ENCODE measurements at places on chromosomes 4 and X.

DNA sequence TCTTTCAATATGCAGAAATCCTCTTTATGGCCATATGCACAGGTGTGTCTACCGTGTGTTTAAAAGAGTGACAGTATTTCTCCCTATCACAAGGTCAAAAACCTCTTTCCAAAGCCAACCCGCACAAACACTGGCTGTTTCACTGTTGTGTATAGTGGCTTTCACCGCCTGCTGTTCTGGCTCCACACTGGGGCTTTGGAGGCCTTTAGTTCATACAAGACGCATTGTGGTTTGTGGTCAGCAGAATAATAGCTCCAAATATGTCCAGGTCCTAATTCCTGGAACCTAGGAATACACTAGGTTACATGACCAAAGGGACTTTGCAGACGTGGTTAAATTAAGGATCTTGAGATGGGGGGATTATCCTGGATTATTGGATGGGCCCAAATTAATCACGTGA, 40.7 kb upstream of the FAM9A start:
- no peak for DNase-seq

DNA sequence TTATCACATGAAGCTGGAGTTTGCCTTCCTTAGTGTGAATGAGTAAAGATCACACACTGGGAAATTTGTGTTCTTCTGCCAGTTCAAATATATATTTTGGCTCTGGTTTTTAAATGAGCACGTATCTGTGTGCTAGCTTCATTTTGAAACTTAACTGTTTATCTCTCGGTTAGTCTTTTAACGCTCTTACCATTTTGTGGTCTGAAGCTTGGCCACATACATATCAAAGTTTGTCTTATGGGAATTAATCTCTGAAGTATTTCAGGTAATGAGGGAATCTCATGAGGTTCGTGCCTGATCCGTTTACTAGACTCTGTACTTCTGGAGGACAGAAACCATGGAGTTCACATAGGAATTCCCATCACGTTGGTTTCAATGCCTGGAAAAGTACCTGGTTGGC, 13.8 kb downstream of the ATP10D start:
- no peak for DNase-seq

- DNase-seq: no peak
Observed at GRCh38 chr4:161816958-161817357, 346.8 kb downstream of the FSTL5 start.

- no peak for DNase-seq
Observed at GRCh38 chr4:149555146-149555545, 260.5 kb downstream of the IQCM start.

GRCh38 chr4:38366997-38367396, 297.0 kb upstream of the KLF3 start:
- DNase-seq: no peak

GRCh38 chrX:12249997-12250396, 111.7 kb downstream of the FRMPD4 start:
- DNase-seq: no peak

DNA sequence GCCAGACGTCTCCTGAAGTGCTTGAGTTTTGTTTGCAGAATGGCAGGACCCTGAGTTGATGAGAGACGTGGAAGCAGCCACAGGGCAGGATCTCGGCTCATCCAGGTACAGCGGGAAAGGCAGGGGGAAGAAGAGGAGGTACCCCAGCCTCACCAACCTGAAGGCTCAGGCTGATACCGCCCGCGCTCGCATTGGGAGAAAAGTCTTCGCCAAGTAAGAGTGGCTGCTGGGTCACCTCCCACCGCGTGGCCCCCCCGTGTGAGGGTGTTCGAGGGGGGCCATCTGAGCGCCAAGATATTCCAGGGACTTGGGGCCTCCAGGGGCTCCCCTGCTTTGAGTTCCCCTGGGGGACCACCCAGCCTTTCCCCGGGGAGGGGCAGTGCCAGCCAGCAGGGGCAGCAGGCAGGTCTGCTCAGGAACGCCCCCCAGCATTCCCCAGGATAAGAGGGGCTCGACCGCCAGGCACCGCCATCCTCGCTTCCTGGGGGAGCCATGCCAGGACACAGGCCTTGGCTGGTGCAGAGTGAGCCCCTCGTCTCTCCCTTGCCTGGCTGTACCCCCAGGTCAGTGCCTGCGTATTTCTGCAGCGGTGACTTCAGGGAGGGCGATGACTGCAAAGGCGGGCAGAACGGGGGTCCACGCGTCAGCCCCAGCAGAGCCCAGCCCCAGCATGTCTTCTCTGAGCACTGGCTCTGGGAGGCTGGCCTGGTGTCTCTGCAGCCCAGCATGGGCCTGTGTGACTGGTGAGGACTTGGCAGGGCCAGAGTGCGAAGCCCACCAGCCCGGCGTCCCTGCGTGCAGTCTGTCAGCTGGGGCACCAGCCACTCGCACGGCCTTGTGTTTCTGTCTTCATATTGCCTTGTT, 22.3 kb downstream of the NKX1-1 start:
- DNase-seq: no peak

DNA sequence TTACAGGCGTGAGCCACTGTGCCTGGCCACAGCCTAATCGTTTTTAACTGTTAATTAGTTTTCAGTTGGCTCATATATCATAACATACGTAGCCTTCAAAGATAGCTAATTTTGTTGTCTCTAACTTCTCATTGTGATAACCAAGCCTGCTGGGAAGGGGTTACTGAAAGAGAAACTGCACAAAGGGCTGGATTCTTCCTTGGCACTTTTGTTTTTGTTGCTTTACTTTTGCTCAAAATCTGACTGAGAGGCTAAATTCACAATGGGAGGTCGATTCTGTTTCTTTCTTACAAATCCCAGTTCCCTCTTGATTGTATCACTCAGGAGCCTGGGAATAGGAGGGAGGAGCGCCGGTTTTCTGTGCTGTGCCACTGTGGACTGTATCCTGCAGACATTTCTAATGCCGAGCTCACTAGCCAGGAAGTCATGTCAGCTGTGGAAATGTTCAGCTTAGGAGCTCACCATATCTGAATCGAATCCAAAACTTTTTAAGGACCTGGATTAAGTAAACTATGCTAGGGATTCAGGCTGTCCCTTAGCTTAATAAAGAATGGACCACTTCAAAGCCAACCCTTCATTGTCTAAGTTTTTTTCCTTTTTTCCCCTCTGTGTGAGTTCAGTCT, 120.5 kb upstream of the FAT1 start:
- no peak for DNase-seq

DNA sequence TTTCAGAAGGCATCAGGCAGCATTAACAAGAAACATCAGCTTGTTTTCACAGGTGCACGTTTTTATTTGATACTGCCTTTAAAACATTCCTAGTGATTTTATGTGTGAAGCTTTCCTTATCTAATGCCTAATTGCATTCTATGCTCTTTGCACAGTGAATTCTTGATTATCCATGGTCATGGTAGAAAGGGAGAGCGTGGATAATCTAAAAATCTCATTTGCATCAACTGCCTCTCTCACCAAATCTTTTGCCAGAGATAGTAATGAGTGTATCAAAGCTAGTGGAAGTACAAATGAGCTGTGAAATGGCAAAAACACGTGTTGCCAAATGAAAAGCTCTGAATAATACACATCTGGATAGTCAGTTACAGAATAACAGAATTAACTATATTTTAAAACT, 170.5 kb downstream of the NAA11 start:
- no peak for DNase-seq

- no peak for DNase-seq
Observed at GRCh38 chrX:128142745-128143144, 90.5 kb upstream of the ACTRT1 start.

- no peak for DNase-seq
Observed at GRCh38 chr4:15239866-15240265, 188.0 kb upstream of the C1QTNF7 start.

DNA sequence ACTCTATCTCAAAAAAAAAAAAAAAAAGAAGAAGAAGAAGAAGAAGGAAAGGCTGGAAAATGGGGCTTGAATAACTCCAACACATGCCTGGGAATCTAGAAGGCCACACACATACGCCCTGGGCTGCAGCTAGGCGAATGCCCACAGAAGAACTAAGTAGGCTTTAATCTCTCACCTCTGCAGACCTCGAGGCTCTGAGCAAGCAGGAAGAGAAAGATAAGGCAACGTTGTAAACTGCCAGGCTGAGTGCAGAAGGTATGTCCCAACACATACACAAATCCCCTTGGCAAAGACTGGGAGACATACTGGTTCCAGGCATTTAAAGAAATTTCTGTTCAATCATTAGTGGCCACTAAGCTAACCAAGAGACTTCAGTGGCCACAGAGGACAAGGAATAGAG, 18.4 kb downstream of the SLC38A5 start:
- DNase-seq: no peak

DNA sequence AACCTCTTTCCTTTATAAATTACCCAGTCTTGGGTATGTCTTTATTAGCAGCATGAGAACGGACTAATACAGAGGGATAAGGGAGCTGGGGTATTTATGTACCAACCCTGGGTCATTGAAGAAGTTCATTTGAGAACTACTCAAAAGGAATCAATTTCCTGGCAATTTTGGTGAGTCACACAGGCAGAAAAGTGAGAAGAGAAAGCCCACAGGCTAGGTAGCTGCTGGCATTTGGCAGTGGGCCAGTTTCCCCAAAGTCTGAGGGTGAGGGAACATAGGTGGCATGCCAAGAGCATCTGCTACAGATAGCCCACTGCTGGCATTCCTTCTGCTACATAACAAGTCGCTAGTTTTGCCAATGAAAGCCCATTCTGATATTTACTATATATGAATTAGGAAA, 411.2 kb downstream of the MID1IP1 start:
- DNase-seq: no peak

GRCh38 chrX:16185725-16186136, 18.4 kb downstream of the MAGEB17 start:
- DNase-seq: no peak

DNA sequence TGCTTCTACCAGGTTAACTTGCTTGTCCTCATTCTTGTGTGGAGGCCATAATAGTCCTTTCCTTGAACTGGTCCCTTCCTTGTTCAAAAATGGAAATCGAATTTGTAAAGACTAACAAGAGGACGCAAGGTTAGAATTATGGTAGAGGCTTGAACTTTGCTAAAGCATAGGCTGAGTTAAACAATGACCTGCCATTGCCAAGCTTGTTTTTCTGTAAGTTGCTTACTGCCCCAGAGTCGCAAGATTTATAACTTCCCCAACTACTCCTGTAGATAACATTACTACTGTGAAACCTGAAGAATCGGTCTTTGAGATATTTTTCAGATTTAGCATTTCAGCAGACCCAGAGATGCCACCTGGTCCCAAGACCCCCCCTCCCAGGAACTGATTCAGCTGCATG, 45.3 kb downstream of the RAB33B start:
- no peak for DNase-seq
